Activated gamma-delta T cell (primary cell): ENCODE measurements at places on chromosomes 3 and 15.

DNA sequence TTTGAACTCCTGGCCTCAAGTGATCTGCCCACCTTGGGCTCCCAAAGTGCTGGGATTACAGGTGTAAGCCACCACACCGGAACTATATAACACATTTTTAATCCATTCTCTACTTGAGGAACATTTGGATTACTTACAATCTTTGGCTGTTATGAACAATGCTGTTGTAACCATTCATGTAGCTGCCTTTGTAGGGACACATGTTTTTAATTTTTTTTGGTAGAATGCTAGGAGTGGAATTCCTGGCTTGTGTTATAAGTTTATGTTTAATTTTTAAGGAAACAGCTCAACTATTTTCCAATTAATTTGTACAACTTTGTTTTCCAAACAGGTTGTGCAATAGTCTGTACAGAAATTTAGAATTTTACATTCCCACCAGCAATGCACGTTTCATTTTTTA lies 51.7 kb downstream of the GPR149 start:
- no peak for DNase-seq

DNA sequence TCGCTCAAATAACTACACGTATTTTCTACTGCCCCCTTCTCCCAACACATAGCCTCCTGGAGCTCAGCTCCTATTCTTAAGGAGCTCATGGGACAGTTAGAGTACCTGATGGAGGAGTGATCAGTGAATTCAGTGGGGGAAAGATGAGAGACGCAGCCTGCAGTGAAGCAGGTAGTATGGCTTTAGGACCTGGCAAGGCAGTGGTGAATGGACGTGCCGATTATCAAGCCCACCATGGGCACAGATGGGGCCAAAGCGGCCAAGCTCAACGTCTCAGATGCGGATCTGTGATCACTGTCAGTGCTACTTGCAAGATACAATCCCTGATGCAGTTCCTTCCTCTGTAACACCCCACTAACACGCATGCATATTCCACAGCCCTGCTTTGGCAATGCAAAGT lies 45.8 kb upstream of the ATP2B2 start:
- no peak for DNase-seq

DNA sequence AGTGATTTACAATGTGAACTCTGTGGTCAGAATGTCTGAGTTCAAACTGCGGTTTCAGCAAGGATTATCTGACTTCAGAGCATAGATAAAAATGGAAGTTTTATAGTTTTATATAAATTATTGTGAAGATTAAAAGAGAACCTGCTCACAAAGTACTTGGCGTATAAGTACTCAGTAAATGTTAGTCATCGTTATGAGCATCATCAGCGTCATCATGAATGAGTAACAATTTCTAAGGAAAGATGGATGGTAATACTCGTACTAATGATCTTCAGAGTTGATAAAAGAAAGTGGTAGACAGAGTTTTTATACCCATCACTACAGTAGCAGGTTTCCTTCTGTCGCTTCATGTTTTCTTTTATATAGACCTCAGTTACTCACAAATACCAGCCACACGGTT lies 341.8 kb downstream of the RAP2B start:
- DNase-seq = no peak

- no peak for DNase-seq
Observed at GRCh38 chr15:48415036-48415886, 84.0 kb downstream of the DUT start.
